ENCODE measurements at places on chromosomes 7 and 10.
A peak's percentile ranks its signal among the peaks of the same experiment; 100 is the strongest.

- no peak for DNase-seq
Measured at GRCh38 chr10:71742301-71743088, 22.9 kb upstream of the C10orf105 start.

DNA sequence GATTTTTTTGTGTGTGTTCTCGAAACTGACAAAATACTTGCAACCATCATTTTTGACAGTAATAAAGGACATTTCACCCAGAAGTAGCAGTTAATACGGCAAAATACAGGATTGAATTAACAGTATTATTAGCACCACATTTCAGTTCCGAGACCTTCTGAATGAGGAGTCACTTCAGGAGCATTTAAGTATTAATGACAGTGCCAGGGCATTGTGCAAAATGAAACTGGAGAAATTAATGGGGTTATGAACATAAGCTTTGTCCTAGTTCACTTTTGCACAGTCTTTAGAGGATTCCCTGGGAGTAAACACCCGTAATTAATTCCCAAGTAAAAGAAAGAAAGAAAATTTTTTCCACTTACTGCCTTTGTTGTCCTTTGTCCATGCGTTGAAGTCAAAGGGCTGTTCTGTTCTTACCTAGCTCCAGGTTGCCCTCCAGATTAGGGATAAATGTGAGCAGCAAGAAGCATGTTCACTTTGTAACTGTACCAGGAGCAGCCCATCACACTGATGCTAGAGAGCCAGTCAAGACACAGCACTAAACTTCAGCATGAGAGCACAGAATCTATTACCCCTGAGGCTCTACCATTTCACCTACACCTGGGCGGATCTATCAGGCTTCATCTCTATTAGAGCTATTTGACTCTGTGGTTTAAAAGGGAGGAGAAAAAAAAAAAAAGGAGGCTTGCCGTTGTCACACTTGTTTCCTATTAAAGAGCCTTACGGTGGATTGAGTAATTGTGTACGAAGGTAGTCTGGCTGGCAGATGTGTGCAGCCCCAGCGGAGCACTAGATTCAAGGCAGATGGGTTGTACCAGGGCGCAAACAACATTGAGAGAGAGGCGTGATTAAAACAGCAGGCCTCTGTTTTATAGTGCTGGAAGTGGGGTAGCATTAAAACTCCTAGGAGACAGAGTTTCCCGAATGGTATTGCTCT, 297.8 kb upstream of the SEMA3A start:
- no peak for DNase-seq

- DNase-seq, result no peak
Measured at GRCh38 chr10:81031774-81032173, 494.1 kb downstream of the SH2D4B start.

- peak; percentile 6 for DNase-seq
Measured at GRCh38 chr7:42236976-42237810, at the start of gene GLI3. Gene GLI3, minus strand, starts transcription at chr7:42237209. Its CDS starts 13,956 bp downstream, at chr7:42223253.

GRCh38 chr7:6494365-6494764, 46.6 kb upstream of the DAGLB start:
- DNase-seq, result no peak

GRCh38 chr7:93442478-93443224, 131.9 kb downstream of the CALCR start:
- peak; percentile 54 for DNase-seq

- no peak for DNase-seq
Measured at GRCh38 chr10:69466158-69466490, 14.9 kb downstream of the TSPAN15 start.

GRCh38 chr10:101000915-101001658, 1.5 kb downstream of the LZTS2 start:
- DNase-seq, result no peak

DNA sequence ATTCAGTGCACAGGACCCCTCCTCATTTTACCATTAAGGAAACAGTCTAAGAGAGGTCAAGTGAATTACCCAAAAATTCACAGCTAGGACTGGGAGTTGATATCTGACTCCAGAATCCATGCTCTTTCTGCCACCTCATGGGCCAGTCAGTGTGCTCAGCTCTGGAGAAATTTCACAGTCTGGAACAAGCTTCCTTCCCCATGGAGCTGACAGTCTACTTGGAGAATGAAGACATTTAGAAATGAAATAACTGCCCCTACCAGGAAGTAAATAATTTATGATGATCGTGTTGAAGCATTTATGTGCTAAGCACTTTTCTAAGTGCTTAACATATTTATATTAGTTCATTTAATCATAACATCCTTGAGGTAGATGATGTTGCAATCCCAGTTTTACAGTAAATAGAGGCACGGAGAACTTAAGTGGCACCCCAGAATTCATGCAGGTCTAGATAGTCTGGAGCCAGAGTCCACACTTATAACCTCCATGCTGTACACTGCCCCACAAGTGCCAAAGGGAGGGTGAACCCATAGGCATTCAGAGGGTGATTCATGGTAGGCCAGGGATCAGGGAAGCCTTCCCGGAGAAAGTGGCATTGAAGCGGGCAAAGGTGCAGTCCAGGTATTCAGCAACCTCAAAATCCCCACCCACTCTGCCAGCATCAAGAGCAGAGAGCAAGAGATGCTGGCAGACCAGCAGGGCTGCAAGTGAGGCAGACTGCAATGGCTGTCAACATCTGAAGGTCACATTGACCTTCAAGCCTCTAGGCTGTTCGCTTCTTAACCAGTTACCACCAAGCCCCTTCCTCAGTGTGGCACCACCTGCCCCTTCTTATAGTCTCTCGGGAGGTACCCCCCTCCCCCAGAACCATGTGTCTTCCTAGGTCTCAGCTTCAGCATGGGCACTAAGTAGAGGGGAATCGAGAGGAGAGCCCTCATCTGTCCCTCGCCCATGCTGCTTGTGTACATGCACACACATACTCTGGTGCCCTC, 38.4 kb upstream of the LRRC4 start:
- no peak for DNase-seq

- no peak for DNase-seq
Measured at GRCh38 chr10:63769367-63769766, 248.2 kb downstream of the REEP3 start.

GRCh38 chr7:114183311-114184088, 231.1 kb upstream of the FOXP2 start:
- DNase-seq, result no peak

- no peak for DNase-seq
Measured at GRCh38 chr7:38112075-38112474, 66.0 kb upstream of the STARD3NL start.

- DNase-seq, result no peak
Measured at GRCh38 chr7:867001-867405, 9.4 kb upstream of the GET4 start.

DNA sequence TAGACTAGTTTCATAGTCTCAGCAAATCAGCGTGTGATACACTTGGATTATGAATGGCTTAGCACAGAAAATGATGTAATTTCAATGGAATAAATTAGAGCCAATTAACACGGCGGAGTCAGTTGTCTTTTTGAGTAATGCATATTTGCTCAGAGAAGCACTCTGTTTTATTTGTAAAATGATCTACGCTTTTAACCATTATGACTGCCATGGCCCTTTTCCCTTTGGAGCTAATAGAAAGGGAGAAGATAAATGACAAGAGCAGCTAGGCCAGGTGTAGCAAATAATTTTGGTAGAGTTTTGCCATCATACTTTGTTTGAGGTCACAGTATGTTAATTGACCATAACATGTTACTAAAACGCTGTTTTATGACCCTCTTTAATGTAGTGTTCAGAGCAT, 86.8 kb downstream of the GPR158 start:
- no peak for DNase-seq

All from inflammatory macrophage treated with lipopolysaccharide for 1 hour (primary cell).